ENCODE measurements at places on chromosomes 16 and 17.

GRCh38 chr17:64423881-64424280, 25.0 kb upstream of the MILR1 start:
- DNase-seq, result no peak

DNA sequence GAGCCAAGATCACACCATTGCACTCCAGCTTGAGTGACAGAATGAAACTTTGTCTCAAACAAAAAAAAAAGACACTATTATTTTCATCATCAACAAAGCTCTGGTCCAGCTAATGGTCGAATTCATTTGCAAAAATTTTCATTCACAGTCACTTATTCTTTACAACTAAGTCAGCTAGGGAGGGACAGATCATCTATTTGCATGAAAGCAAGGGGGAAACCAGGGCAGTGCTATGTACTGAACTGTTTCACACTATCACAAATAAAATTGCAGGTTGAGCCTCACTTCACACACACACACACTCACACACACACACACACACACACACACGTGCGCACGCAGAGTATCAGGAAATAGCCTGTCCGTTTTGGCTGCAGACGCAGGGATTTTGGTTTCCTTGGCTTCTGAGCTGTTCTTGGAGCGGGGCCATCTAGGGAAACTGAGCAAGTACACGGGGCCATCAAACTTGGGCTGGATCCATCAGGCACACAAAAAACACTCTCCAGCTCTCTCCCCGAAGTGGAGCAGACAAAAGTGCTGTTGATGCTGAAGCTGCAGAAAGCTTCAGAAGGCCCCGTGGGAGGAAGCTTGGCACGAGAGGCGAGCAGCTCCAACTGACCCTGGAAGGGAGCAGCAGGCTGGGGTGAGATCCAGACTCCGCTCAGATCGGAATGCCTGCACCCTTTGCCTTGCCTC, 44.3 kb upstream of the HELZ start:
- DNase-seq, result no peak

DNA sequence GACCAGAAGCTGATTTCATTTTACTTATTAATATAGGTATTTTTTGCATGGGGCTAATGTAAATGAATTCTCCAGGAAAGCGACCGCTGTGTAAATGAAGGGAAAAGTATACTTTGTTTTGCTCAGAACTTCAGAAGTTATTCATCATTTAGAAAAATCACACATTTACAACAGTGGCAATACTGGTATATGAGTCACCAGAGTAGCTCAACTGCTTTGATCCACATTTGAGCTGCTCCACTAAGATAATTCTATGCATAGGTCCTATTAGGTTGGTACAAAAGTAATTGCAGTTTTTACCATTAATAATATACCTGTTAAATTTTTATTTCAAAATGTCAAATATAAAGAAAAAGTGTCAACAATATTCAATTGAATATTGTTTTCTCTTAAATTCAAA, 22.9 kb upstream of the DYNLRB2 start:
- no peak for DNase-seq

DNA sequence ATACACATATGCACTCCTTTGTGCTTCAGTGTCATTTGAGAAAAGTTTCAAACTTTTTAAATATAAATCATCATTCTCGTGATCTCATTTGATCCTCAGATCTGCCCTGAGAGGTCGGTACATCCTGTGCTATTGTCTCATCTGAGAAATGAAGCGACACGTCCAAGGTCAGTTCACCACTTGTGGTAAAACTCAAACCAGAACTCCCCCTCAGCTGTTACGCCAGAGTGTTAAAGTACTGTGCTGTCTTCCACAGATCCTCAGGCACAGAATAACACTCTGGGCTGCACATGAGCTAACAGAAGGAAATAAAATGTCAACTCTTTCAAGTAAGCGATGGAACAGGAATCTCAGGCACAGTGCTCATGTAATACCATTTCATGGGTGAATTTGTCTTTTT, 31.4 kb downstream of the ANKFN1 start:
- DNase-seq, result no peak

- no peak for DNase-seq
These were observed 3.8 kb downstream of the G6PC3 start for GRCh38 chr17:44074231-44074910.

- no peak for DNase-seq
These were observed 39.2 kb downstream of the TMEM11 start for GRCh38 chr17:21174713-21175112.

DNA sequence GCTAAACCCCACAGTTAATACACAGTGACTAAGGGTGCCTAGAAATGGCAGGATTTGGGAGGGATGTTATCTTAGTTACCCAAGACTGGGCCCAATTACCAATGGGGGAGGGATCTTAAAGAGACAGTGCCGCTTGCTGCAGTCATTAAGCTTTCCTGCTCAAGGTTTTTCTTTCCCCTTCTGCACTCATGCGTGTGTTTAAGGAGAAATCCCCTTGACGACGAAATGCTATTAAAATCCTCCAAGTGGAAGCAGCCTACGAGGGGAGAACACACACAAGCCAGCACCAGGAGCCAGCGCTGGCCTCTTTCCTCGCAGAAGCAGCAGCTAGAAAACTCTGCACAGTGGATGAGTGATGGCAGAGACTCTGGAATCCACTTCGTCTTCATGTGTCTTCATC, 22.0 kb downstream of the SALL1 start:
- no peak for DNase-seq

GRCh38 chr17:29251184-29251583, 4.5 kb downstream of the CRYBA1 start:
- no peak for DNase-seq

- DNase-seq, result no peak
These were observed 45.0 kb downstream of the LDHD start for GRCh38 chr16:75071621-75072020.

GRCh38 chr16:56874800-56875199, 9.8 kb downstream of the SLC12A3 start:
- DNase-seq, result no peak

DNA sequence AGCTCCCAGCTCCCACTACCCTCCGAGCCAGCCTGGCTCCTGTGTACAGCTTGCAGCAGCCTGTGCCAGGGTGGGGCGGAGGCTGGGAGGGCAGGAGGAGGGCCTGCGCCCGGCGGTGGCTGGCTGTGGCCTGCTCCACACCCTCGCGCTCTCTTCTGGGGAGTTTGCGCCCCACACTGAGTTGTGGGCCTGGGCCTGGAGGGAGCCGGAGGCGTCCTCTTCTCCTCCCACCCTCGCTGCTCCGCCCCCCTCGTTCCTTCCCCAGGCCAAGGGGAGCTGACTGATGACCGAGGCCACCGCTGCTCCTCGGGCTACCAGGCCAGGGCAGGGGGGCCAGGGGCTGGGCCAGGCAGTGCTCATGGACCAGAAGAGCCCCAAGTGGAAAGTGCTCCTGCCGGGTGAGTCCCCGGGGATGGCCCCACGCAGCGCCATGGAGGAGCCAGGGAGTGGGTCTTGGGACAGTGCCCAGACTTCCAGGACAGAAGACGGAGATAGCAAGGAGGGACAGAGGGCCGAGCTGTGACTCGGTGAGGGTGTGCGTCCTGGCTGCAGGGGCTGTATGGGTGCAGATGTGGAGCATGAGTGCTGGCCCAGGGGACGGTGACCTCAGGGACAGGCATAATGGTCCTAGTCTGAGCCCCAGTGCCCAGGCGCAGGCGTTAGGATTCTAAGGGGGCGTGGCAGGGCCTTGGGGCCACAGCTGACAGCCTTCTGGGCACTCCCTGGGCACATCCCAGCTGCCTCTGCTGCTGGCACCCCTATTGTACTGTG, 242.1 kb upstream of the GSE1 start:
- DNase-seq, result no peak

DNA sequence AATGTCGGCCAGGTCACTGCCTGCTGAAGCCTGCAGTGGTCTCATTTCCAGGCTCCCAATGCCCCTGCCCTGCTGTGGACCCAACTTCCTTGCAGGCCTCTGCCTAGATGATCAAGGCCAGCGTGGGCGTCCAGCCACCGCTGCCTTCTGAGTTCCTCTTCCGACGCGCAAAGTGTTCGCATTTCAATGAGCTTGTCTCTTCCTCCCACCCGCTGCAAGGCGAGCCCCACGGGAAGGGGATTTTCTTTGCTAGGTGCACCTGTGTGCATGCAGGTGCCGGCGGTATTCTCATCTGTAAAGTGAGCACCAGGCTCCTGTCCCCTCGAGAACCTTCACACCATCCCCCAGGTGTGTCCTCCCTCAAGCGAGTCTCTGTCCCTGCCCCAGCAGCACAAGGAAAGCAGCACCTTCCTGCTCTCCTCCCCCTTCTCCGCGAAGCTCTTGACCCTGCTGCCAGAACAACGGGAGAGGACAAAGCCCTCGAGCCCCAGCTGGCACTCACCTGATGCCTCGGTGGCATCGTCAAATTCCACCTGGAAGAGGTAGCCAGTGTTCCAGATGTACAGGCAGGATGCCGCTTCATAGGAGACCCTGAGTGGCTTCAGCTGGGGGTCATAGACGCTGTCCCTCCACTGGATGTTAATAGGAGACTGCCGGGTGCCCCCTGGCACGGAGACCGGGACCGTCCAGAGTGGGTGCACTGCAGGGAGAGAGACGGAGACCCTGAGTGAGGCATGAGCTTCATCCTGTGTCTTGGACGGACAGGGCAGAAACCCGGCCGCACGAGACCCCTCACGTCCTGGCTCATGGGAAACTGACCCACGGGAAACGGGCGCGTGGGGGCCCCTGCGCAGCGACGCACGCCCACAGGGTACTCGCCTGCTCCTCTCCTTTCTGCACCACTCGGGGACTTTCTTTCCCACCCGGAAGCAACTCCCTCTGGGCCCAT, 9.8 kb downstream of the CA5A start:
- no peak for DNase-seq

GRCh38 chr17:6035801-6036394, 34.3 kb upstream of the WSCD1 start:
- no peak for DNase-seq

DNA sequence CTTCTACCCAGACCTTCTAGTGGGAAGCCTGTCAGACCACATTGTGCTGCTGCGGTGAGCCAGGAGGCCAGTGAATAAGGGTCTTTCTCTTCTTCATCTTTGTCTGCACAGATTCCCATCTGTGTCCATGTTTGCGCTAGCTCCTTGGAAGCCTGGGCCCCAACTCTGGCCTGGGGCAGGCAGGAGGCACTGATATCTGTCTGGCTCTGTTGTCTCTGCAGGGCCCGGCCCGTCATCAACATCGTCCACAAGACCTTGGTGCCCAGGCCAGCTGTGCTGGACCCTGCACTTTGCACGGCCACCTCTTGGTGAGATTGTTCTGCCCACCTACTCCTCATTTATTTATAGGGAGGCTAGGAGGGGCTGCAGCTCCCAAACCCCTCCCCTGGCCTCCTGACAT, 18.3 kb downstream of the ITGA3 start:
- DNase-seq, result no peak

DNA sequence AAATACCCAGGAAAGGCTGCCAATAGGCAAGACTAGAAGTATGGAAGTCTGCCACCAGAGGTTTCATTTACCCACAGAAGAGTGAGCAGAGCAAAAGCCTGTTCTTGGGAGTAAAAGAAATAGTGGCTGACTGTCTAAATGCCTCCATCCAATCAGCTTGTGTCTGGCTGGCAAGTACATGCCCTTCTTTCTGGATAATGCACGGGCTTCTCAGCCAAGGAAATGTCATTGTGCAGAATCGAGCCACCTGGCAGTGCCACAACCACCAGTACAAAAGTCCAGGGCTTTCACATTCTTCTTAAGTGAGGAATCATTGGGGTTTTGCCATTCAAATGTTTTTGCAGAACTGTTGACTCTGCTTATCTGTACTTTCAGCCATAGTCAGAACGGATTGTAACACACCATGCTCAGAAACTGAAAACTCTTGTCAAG, 10.1 kb upstream of the ERCC4 start:
- peak; percentile 19 for DNase-seq

DNA sequence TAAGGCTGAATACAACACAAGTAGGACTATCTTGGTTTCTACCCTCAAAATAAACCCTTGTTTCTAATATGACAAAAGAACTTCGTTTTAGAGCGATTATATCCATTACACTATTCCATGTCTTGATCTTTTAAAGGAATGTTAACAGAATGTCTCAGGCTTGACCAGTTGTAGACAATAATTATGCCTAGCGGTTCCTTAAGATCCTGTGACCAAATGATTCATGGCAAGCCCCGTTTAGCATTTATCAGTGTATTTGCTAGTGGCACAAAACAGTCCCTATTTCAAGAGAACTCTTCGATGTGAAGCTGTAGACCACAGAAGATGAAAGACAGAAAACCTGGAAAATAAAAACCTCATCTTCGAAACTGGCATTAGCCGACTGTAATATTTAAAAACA, 200.9 kb upstream of the SOX9 start:
- DNase-seq, result no peak

GRCh38 chr17:18977646-18978045, 25.7 kb downstream of the SLC5A10 start:
- DNase-seq, result no peak

DNA sequence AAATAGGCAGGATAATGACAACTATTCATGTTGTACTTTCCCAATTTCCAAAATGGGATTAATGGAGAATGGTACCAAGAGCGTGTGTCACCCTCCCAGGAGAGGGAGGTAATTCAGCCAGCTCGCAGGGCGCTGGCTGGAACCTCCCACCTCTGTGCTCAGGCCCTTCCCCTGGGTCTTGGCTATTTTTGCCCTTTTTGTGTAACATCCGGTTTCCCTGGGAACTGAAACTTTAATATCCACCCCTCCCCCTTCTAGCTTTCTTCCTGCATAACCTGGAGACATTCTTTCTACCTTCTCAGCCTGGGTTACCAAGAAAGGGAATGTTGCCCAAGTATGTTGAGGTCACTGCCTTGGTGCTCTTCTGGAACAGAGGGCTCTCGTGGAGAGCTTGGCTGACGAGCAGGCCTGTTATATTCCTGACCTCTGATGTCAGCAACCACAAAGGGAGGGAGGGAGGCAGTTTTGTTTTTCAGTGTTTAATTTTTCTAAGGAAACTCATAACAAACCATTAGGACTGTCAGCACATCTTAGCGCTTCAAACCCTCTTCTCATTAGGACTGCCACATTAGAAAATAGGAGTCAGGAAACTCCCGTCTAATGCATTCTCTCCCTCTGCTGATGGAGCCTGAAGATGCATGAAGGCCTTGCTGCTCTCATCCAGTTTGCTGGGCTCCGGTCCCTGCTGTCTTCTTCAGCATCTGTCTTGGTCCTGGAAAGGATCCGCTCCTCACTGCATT, 25.6 kb downstream of the ITGB3 start:
- peak; percentile 100 for DNase-seq

DNA sequence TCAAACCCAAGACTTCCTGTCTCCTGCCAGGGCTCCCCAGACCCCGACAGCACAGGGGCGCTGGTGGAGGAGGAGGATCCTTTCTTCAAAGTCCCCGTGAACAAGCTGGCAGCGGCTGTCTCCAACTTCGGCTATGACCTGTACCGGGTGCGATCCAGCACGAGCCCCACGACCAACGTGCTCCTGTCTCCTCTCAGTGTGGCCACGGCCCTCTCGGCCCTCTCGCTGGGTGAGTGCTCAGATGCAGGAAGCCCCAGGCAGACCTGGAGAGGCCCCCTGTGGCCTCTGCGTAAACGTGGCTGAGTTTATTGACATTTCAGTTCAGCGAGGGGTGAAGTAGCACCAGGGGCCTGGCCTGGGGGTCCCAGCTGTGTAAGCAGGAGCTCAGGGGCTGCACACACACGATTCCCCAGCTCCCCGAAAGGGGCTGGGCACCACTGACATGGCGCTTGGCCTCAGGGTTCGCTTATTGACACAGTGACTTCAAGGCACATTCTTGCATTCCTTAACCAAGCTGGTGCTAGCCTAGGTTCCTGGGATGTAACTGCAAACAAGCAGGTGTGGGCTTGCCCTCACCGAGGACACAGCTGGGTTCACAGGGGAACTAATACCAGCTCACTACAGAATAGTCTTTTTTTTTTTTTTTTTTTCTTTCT, 8.1 kb downstream of the SERPINF1 start:
- no peak for DNase-seq

- DNase-seq, result no peak
These were observed 13.3 kb upstream of the CSNK2A2 start for GRCh38 chr16:58211245-58211644.

GRCh38 chr16:11801481-11802021, 4.5 kb upstream of the ZC3H7A start:
- DNase-seq, result no peak

Measured in ACHN (cell line).